ENCODE measurements at places on chromosomes 7 and 10. TPM values are rescaled to one million over a fixed set of nuclear protein-coding genes. Genes with fewer than 3 reads are reported as not detected.

The OR6V1 gene
- not detected for polyA plus RNA-seq

The PDIA4 gene
- 183 TPM for polyA plus RNA-seq

The STAG3 gene
- polyA plus RNA-seq, result 0.92 TPM

The PKD2L1 gene
- 4.2 TPM for polyA plus RNA-seq

The EPHB4 gene
- polyA plus RNA-seq, result 29.1 TPM

The ASB10 gene
- not detected for polyA plus RNA-seq

The UPP1 gene
- polyA plus RNA-seq, result 89.8 TPM

The GJC3 gene
- not detected for polyA plus RNA-seq

The AOAH gene
- polyA plus RNA-seq, result 61.3 TPM

The CXCL12 gene
- polyA plus RNA-seq, result 54.1 TPM
